ENCODE measurements at places on chromosomes 7 and 10.

DNA sequence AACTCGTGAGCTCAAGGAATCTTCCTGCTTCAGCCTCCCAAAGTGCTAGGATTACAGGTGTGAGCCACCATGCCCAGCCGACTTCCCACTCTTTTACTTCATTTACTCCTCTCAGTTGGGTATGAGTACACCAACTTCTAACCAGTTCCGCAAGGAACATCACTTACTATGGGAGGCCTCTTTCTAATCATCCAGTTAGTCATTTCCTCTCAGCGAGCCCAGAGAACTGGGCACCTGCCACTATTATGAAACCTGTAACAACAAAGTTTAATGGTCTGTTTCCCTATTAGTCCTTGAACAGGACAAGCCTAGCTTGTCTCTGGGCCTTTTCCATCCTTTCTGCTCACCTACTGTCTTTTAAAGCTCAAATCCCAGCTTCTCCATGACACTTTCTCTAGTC is 88.8 kb downstream of the DNMBP start:
- peak; percentile 71 for DNase-seq

- no peak for DNase-seq
Observed at GRCh38 chr10:120628197-120628596, 171.2 kb downstream of the PLPP4 start.

- no peak for DNase-seq
Observed at GRCh38 chr10:130453036-130453720, 317.0 kb downstream of the GLRX3 start.

GRCh38 chr7:318476-318875 is 28.5 kb downstream of the FOXL3 start:
- no peak for DNase-seq

- no peak for DNase-seq
Observed at GRCh38 chr10:74718208-74718607, 108.2 kb upstream of the KAT6B start.

GRCh38 chr10:31920538-31920937 is 8.1 kb downstream of the ARHGAP12 start:
- no peak for DNase-seq

GRCh38 chr7:150745876-150746275 is 8.7 kb downstream of the GIMAP5 start:
- no peak for DNase-seq

DNA sequence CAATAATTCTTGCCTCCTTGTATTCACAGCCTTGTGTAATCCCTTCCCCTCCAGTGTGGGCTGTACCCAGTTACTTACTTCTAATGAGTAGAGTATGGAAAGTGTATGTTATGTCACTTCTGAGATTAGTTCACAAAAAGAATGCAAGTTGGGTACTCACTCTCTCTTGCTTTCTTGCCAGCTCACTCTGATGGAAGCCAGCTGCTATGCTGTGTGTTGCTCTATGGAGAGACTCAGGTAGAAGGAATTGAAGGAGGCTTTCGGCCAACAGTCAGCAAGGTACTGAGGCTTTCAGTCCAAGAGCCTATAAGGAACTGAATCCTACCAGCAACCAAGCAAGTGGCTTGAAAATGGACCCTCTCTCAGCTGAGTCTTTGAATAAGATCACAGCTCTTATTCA is 9.7 kb upstream of the BICC1 start:
- DNase-seq: peak; percentile 37

DNA sequence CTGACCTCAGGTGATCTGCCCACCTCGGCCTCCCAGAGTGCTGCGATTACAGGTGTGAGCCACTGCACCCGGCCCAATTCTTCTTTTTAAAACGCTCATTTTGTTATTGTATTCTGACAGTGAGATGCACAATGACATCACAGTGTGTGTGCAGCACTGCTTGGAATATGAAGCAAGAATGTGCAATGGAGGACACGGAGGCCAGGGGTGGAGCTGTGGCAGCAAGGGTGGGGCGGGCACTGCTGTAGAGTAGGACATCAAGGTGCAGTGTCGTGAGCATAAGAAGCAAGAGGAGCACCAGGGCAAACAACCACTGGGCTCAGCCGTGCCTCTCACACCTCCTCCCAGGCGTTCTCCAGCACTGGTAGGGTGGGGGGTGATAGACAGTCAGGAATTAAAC is 26.8 kb upstream of the GRID1 start:
- no peak for DNase-seq

DNA sequence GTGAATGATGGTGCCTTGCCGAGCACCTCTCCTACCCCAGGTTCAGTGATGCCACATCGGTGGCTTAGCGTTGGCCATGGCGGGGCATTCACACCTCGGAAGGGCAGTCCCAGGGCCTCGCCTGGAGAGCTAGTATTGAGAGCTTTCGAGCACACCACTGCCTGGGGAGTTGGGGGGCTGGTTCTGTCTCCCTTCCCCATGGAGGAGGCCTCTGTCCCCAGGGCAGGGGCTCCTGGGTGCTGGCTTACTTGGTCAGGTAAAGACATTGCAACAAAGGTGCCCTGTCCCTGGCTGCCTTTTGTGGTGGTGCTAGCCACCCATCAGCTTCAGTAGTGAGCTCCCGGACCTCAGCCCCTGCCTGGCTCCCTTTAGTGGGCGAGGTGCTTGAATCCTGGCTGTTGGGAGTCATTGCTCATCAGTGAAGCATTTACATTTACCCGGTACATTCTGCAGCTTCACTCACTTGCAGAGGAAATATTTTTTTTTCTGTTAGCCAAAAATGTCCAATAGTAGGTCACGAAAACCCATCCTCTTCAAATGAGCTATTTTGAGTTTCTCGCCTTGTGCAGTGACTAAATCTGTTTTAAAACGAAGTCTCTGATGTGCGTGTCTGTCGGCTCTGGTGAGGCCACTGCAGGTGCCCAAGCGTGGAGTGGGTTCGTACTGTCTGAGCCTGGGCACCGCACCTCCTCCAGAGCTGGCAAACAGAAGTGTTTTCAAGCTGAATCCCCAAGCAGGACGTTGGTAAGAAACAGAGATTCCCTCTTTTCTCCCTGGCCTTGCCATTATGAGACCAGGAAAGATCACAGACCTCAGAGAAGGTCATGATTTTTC is 95.5 kb downstream of the INPP5A start:
- DNase-seq: peak; percentile 84

DNA sequence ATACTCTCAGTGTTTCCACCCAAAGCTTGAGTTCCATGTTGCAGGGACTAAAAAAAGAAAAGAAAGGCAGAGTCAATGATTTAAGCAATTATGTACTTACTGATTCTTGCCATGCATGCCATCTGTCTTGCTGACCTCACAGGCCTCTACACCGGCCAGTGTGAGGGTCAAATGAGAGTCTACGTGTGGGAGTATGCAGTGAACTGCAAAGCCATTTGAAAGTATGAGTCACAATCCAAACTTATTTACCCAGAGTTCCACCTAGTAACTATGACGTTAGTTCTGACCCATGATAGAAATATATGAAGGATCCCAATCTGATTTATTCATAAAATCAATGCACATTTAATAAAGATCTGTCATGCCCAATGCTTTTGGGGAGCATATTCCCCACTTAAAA is 26.5 kb downstream of the PDE1C start:
- DNase-seq: peak; percentile 55

DNA sequence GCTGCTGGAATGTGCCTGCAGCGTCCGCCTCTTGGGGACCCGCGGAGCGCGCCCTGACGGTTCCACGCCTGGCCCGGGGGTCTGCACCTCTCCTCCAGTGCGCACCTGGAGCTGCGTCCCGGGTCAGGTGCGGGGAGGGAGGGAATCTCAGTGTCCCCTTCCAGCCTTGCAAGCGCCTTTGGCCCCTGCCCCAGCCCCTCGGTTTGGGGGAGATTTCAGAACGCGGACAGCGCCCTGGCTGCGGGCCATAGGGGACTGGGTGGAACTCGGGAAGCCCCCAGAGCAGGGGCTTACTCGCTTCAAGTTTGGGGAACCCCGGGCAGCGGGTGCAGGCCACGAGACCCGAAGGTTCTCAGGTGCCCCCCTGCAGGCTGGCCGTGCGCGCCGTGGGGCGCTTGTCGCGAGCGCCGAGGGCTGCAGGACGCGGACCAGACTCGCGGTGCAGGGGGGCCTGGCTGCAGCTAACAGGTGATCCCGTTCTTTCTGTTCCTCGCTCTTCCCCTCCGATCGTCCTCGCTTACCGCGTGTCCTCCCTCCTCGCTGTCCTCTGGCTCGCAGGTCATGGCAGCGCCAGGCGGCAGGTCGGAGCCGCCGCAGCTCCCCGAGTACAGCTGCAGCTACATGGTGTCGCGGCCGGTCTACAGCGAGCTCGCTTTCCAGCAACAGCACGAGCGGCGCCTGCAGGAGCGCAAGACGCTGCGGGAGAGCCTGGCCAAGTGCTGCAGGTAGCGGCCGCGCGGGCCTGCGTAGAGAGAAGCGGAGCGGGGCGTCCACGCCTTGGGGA is 645 bp downstream of the SLC26A4 start:
- peak; percentile 63 for DNase-seq

GRCh38 chr7:94449151-94449725 is 54.5 kb downstream of the COL1A2 start:
- DNase-seq: peak; percentile 71

DNA sequence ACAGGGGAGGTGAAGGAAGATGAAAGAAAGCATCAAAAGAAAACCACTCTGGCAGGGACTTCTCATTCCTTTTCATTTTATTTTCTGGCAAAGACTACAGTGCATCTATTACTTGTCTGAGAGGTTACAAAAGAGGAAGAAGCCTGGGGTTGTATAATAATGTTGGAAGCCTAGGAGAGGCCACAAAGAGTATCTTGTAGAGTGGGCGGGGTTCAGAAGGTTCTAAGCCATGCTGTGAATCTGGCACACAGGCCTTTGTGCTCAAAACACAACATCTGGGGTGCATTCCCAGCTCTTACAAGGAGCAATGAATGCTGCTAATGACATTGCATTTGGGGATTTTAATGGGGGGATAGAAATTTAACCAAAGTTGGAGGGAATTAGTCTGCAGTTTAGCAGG is 49.4 kb downstream of the MRPL32 start:
- no peak for DNase-seq

DNA sequence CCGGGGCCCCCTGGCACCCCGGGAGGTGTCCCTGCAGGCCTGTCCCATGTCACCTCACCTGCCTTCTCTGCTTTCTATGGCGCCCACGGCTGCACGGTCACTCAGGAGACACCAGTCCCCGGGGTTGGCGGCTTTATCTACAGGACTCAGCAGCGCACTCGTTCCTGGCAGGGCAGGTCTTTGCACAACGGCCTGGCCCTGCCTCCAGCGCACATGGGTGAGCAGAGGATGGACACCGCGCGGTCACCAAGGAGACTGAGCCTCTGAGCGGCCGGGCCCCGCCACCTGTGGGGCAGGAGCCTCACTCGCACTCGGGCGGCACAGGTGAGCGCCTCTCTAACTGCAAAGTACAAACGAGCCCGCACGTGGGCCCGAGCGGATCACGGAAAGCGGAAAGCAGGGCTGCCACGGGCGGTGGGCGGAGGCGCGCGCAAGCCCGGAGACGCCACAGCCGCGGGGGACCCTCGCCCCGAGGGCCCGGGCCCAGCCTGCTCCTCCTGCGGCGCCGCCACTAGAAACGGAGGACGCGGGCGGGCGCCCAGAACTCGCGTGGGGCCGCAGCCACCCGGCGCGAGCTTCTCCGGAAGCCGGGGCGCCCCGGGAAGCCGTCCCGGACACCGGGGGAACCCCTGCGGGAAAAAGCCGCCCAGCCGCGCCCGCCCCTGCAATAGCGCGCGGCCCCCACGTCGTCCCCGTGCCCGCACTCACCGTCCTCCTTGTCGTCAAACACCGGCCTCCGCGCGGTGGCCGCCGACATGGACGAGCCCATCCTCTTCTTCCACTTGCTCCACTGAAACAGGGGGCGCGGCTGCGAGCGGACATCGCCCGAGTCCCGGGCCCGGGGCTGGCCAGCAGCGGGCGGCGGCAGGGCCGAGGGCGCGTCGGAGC is 642 bp downstream of the STK32C start:
- no peak for DNase-seq

- DNase-seq: peak; percentile 75
Observed at GRCh38 chr7:108486291-108486966, 30.2 kb upstream of the NRCAM start.

DNA sequence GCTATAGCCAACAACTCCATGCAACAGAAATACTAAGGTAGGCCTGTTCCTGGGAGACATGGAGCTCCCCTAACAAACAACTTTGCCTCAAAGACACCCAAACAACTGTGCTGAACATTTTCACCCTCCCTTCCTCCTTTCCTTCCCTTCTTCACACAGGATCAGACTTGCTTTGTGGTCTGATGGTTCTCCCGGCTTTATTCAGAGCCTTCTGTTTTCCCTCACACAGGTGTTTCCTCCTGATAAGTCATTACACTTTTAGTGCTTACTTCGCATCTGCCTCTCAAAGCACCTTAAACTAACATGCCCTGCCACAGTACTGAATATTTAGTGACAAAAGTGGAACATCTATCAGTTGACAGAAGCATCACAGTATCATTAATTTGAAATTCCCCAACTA is 56.3 kb upstream of the YAE1 start:
- no peak for DNase-seq

GRCh38 chr10:97204826-97205679 is 19.3 kb upstream of the SLIT1 start:
- no peak for DNase-seq

DNA sequence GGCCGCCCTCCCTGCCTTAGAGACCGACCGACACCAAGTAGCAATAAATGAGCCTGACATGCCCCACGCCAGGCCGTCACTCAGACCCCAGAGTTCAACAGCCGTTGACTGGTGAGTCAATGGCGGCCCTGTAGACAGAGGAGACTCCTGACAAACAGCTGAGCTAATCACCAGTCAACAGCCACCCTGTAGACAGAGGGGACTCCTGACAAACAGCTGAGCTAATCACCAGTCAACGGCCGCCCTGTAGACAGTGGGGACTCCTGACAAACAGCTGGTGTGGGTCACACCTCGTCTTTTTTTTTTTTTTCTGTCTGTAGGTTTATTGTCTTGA is 16.9 kb upstream of the KNDC1 start:
- no peak for DNase-seq

- no peak for DNase-seq
Observed at GRCh38 chr7:37186753-37187152, 261.9 kb downstream of the ELMO1 start.

DNA sequence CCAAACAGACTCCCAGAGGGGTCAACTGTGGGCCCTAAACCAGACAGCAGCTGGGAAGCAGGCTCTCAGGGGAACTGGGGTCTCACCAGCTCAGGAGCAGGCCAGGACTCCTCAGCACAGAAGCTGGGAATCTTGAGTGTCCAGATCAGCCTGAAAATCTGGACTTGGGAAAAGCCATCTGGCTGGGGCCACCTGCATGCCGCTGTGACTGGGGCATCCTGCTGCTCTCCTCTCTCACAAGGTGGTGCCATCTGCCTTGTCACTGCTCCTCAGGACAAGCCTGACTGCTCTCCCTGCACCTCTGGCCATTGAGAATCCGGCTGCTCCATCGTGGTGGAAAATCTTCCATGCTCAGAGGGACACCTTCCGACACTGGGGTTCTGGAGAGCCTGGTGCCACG is 141.4 kb downstream of the PLPP4 start:
- no peak for DNase-seq

- DNase-seq: no peak
Observed at GRCh38 chr7:2440608-2441245, 35.5 kb downstream of the GRIFIN start.

- DNase-seq: no peak
Observed at GRCh38 chr7:28157076-28157745, 23.4 kb downstream of the JAZF1 start.

- DNase-seq: peak; percentile 28
Observed at GRCh38 chr10:18216482-18216881, 76.3 kb downstream of the CACNB2 start.

Measured in fibroblast of lung (primary cell).